ENCODE measurements at places on chromosomes 2 and 18. TPM values are rescaled to one million over a fixed set of nuclear protein-coding genes. Genes with fewer than 3 reads are reported as not detected.

- DNase-seq, result peak; percentile 86
Observed at GRCh38 chr18:24231773-24232735, 93.2 kb downstream of the CABYR start.

- DNase-seq, result no peak
Observed at GRCh38 chr2:24586955-24587354, 95.9 kb downstream of the NCOA1 start.

- no peak for DNase-seq
Observed at GRCh38 chr2:239358062-239358754, 42.6 kb downstream of the HDAC4 start.

- DNase-seq, result peak; percentile 98
Observed at GRCh38 chr18:8800445-8800844, 95.1 kb downstream of the MTCL1 start.

GREB1L gene
- 6.3 TPM for total RNA-seq
